Left hindlimb (tissue), 1 donor: ENCODE measurements at places on chromosomes 6 and 20.
A peak's percentile ranks its signal among the peaks of the same experiment; 100 is the strongest.

- DNase-seq: no peak
Observed at GRCh38 chr6:46749731-46750130, 3.0 kb downstream of the ANKRD66 start.

GRCh38 chr6:149270616-149271015 lies 46.9 kb upstream of the TAB2 start:
- no peak for DNase-seq

DNA sequence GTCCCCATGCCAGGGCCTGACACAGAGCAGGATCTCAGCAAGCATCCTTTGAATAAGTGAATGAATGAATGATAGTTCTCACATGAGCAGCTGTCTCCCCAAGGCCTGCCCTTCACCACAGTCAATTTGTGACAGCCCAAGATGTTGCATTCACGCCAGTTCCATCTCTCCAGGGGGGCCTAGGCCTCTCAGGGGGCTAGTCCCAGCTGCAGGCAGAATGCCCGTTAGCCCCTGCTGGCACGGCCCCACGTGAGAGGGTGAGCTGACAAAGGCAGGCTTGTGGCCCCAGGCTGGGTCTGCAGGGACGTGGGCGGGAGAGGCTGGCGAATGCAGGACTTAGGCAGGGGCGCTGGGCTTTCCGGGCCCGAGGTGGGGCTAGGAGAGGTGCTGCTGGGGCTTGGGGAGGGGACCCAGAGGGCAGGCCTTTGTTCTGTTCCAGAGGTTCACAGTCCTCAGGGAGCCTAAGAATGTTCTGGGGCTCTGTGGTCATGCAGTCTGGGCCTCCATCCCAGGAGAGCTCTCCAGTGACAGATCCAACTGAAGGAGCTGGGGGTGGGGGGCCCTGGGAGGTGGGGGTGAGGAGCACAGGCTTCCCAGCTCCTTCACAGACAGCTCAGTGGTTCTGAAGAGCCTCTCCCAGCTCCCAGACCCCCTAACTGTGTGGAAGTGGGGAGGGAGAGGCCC lies 30.5 kb upstream of the TLDC2 start:
- DNase-seq: peak; percentile 36

GRCh38 chr6:100296810-100297544 lies 167.7 kb downstream of the SIM1 start:
- DNase-seq: no peak

DNA sequence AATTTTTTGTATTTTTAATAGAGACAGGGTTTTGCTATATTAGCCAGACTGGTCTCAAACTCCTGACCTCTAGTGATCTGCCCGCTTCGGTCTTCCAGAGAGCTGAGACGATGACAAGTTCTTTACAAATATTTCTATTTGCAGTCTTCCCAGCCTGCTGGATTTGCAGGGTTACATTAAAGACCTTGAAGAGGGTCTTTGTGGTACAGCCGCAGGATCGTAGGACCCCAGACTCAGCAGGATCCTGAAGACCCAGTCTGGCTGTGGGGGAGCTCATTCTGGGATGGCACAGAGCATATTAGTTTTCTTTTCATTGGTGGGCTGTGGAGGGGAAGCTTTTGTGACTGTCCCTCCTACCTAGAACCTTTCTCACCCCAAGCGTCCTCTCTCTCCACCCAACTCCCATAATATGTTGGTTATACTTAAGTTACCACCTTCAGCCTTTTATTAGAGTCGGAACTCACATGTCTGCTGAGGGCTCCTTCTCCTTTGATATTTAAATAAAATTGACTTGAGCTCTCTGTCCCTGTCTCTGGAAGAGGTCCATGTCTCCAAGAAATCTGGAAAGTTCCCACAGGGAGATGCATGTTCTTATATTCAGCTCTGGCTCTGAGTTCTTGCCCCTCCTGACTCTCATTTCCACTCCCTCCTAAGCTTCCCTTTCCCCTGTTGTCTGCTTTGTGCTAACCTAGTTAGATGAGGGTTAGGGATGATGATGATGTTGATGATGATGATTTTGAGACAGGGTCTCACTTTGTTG lies 72.0 kb downstream of the TIAM2 start:
- DNase-seq: no peak

- DNase-seq: no peak
Observed at GRCh38 chr6:100322886-100323285, 141.8 kb downstream of the SIM1 start.

- DNase-seq: no peak
Observed at GRCh38 chr20:18904192-18904591, 90.6 kb downstream of the SCP2D1 start.

GRCh38 chr6:50826037-50826761 lies 7.5 kb downstream of the TFAP2B start:
- no peak for DNase-seq

DNA sequence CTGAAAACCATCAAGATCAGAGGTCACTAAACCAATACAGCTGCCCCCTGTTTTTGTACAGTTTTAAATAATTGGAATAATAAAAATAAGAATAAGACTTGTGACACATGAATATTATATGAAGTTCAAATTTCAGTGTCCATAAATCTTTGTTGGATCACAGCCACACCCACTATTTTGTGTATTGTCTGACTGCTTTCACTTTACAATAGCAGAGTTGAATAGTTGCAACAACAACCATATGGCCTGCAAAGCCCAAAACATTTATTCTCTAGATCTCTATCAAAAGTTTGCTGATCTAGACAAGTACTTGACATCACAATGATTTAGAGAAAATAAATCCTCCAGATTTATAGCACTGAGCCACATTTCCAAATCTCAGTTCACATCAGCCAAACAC lies 73.6 kb downstream of the SPTLC3 start:
- no peak for DNase-seq

GRCh38 chr6:82348130-82348529 lies 15.5 kb upstream of the TPBG start:
- DNase-seq: no peak

DNA sequence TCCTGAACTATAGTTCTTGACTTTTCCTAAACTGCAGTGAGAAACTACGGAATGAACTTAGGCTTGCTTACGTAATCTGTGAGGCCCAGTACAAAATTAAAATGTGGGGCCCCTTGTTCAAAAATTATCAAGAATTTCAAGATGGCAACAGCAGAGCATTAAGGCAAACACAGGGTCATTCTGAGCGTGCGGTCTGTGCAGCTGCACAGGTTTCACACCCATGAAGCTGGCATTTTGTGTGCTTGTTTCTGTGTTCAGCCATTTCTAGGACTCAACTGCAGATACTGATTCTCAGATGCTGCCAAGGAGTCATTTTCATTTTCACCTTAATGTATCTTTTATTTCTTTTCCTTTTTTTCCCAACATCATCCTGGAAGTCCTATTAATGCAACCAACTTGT lies 49.6 kb upstream of the HBS1L start:
- DNase-seq: no peak

- no peak for DNase-seq
Observed at GRCh38 chr6:71181565-71181964, 107.0 kb upstream of the OGFRL1 start.

DNA sequence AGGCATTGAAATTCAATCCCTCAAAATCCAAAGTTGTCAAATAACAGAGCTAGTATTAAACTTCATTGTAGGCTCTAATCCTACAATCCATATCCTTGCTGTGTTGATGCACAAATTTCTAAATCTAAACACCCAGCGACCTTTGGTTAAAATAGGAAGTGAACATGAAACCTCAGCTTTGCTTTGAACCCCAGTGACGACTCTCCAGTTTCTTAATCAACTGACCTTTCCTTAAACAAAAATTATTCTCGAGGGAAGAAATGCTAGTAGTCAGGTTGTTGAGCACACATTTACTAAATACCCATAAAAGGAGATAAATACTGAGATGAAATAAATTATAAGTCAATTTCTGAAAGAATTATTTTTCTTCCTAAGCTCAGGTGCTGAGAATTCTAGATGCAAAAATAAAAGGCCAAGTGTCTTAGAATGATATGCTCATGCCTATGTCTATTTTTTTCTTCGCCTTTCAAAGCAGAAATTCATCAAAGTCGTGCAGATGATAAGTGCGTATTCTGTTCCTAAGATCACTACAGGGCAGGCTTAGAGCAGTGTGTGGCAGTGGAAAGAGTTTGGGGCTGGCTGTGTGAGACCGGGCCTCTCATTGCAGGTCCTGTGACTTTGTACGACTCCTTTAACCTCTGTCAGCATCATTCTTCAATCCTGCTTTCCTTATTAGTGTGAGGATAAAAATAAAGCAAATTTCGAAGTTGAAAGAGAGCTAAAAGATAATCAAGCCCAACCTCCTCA lies 208.7 kb downstream of the PRL start:
- no peak for DNase-seq

- no peak for DNase-seq
Observed at GRCh38 chr20:15141861-15142260, 804.4 kb upstream of the FLRT3 start.

DNA sequence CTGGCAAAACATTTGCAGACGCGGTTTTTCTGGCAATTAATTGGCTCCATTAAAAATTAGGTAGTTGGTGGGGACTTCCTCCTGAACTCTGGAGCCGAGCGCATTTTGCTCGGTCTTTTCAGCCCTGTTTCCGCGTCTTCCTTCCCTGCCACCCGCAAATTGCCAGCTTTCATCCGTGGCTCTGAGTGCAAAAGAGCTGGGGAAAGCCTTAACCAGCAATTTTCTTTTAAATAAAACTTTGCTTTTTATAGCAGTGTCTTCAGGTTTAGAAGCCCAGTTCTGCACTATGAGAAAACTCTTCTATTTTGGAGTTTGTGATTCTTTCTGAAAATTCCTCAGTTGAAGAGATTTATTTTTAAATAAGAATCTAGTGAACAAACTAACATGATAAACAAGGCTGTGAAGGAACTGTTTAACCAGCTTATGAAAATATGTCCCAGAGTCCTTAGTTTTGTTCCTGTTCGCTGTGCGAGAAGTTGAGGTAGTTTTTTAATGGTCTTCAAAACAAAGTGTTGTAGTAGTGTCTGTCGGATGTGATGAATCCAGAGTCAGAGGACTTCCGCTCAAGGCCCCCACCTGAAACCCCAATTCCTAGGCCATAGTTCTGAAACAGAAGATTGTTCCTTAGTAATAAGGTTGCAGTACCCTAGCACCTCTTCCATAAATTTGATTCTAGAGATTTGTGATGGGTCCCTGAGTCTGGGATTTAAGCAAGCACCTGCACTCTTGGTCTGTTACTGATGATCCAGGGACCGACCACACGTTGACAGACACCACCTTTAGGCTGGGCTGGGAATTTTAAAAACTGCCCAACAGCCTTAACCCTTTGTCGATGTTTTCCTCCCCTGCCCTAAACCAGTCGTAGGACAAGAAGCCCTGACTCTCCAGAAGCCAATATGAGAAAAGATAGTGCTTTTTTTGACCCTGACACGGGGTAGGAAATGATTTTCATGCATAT lies 950 bp downstream of the KCTD20 start:
- no peak for DNase-seq

GRCh38 chr20:9195031-9195430 lies 126.1 kb downstream of the PLCB4 start:
- DNase-seq: no peak

- no peak for DNase-seq
Observed at GRCh38 chr6:36867471-36868224, 7.0 kb downstream of the PPIL1 start.

- no peak for DNase-seq
Observed at GRCh38 chr20:10404959-10405530, 29.0 kb downstream of the MKKS start.

DNA sequence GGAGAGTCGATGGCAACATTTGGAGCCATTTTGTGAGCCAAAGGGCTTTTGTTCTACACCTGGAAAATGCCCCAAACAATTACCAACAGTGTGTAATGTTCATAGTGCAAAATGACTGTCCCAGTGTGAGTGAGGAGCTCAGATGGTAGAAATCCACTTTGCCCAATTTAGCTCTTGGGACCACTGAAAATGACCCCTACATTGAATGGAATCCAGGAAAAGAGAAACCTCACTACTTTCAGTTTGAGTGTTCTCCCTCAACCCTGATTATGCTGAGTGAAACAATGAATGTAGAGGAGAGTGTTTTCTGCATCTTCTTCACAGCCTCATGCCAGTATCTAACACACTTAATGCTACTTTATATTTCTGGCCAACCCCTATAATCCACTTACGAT lies 84.9 kb upstream of the NRN1 start:
- no peak for DNase-seq

- no peak for DNase-seq
Observed at GRCh38 chr20:43694763-43695162, 27.8 kb downstream of the MYBL2 start.

- DNase-seq: no peak
Observed at GRCh38 chr20:58044931-58045555, 183.4 kb downstream of the ANKRD60 start.

- DNase-seq: no peak
Observed at GRCh38 chr6:13831615-13832014, 17.3 kb upstream of the MCUR1 start.

DNA sequence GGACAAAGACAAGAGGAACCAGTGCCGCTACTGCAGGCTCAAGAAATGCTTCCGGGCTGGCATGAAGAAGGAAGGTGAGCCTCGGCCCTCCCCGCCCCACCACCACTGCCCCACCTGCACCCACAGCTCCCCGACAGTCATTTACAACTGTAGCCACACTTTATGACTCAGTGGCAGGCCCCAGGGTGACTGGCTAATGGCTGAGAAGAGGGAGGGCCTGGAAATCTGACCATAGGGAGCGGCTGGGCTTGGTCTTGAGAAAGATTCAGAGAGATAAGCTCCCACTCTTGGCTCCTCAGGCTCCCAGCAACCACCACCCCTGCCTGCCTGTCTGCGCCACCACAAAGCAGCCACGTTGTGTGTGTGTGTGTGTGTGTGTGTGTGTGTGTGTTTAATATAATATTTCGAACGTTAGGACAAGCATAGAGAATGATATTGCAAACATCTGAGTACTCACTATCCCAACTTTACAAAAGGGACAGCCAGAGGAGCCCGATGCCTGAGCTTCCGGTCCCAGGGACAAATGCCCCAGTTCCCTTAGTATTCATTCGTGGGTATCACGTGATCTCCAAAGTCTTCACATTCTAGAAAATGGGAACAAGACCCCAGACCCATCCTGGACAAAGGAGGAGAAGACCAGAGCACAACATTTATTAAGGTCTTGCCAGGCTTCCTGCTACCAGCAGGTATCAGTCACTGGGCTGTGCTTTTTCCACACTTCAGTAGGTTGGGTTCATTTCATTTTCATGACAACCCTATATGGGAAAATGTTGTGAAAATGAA lies 52.1 kb downstream of the HNF4A start:
- no peak for DNase-seq

DNA sequence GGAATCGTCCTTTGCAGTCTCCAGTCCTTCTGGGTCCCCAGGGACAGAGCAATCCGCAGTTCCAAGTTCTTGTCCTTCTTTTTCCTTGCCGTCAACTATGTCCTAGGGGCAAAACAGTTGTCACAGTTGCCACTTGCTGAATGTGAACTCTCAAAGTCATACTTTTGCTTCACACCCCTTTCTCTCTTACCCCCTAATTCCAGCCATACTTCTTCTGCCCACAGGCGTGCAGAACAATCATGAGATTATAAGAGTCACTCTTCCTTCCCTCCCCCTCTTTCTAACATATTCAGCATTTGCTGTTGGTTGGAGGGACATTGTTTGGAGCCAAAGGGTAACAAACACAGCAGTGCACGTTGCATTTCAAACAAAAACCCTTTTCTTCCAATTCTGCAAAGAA lies 74.4 kb downstream of the BCAS1 start:
- no peak for DNase-seq

- no peak for DNase-seq
Observed at GRCh38 chr20:48919882-48920526, 1.5 kb upstream of the ARFGEF2 start.

GRCh38 chr6:124956018-124956417 lies 6.2 kb upstream of the RNF217 start:
- DNase-seq: no peak

- DNase-seq: no peak
Observed at GRCh38 chr6:1611322-1611571, 1.5 kb downstream of the FOXC1 start.
